ENCODE measurements at places on chromosomes 2 and 18.

DNA sequence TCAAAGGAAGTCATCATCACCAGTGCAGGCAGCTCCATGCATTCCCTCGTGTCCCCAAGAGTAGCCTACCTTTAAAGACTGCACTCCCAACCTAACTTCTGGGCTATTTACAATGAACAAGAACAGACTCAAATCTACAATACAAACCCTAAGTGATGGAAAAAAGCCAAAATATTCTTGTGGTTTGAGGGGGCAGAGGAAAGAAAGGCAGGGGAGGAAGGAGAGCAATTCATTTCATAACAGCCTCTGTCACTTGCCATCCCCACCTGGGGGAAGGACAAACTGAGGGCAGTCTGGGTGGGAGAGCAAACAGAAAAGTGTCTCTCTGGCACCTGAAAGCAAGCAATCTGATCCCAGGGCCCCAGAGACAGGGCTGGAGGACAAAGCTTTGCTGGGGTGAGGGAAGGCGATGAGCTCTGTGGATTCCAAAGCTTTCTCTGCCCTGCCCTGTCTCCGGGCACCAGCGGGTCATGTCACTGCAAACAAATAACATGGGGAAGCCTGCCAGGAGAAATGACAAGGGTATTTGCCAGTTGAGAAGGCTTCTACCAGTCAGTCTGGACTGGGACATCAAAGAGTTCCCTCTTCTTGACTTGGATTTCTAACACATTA is 528.0 kb upstream of the TNP1 start:
- DNase-seq = no peak

- DNase-seq = peak; percentile 26
Observed at GRCh38 chr2:47313141-47313691, 89.7 kb upstream of the MSH2 start.

- DNase-seq = peak; percentile 28
Observed at GRCh38 chr18:26621161-26622026, 73.0 kb upstream of the KCTD1 start.

- DNase-seq = no peak
Observed at GRCh38 chr2:221559991-221560390, 12.1 kb downstream of the EPHA4 start.

DNA sequence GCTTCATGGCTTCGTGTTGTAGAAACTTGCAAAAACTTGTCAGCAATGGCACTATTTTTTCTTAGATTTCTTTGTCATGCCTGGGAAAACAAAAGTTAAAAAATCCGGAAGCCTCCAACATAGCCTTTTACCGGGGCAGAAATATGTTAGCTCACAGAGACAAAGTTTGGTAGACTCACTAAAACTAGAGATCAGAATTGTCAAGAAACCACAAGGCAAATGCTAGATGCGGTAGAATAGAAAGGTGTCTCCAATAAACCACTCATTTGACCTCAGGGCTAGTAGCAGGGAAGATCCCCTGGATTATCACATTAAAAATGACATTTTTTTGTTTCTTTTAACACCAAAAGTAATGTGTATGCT is 405 bp downstream of the CASP10 start:
- no peak for DNase-seq

Measured in NCI-H82 (cell line).